ENCODE measurements at places on chromosomes 2 and 18. TPM values are rescaled to one million over a fixed set of nuclear protein-coding genes. Genes with fewer than 3 reads are reported as not detected.

The CTDSP1 gene
- total RNA-seq, result 67.8 TPM

The CFAP65 gene
- total RNA-seq, result not detected

DNA sequence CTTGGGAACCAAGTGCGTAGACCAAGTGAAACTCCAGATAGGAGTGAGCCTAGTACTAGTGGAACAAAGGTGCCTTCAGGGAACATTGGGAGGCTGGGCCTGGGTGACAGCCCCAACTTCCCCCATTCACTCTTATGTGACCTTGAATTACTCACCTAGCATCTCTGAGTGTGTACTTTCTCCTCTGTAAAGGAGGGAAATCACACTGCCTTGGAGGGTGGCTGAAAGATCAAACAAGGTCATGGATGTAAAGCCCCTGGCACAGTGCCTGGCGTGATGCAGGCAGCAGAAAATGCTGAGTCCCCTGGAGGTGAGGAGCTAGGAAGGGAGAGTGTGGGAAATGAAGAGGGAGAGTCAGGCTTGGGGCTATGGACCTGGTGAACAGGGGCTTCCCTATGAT, 45.9 kb downstream of the MARCO start:
- H3K36me3 ChIP-seq, result no peaks in the 10 kb centered on the region
- H3K4me3 ChIP-seq, result no peak overlapping the region
- H3K4me1 ChIP-seq, result peaks cover 4% of the 10 kb centered on the region

DNA sequence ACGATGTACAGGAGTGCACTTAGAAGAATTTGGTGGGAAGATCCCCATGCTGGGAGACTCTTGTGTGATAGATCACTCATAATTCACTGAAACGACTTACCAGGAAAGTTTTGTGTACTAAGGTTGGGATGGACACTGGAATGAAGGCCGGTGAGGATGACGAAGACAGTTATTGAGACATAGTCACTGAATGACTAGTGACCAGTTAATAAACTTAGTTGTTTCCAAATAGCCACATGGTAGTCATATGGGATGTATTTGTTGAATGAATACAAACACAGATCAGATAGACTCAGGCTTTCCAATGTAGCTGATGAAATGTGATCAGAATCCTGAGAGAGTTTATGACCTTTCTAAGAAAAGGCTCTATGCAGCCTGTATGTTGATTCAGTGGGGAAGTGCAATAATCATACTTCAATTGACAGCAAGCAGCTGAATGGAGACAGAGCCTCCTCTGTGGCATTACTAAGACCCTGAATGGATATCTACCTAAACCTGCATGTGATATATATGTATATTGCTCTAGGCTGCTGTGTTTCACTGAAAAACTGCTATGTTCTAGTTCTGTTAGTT, 20.4 kb downstream of the GDF7 start:
- peaks cover 36% of the 10 kb centered on the region for H3K36me3 ChIP-seq
- H3K4me1 ChIP-seq, result no peaks in the 10 kb centered on the region
- DNase-seq, result no peak
- no peak overlapping the region for H3K27ac ChIP-seq

The CEP192 gene
- 26.2 TPM for total RNA-seq

DNA sequence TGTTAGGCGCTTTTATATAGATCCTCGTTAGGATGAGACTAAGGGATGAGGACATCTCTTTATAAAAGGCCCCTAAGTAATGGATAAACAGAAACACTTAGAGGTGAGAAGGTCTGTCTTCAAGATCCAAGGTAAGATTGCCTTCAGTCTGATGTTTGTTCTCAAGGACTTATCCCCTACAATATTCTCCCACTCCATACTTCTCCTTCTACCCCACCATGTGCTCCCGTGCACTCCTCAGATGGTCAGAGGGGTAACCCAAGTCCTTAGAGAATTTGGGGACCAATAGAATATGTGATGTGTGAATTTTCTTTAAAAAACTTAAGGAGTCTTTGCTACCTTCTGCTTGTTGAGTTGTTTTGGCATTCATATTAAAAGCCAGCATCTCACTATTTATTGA, 23.1 kb downstream of the FOSL2 start:
- H3K36me3 ChIP-seq, result peaks cover 32% of the 10 kb centered on the region
- H3K4me3 ChIP-seq, result no peak overlapping the region
- no peak for DNase-seq
- peaks cover 13% of the 10 kb centered on the region for H3K4me1 ChIP-seq
- no peak overlapping the region for H3K27ac ChIP-seq
- H3K27me3 ChIP-seq, result no peaks in the 10 kb centered on the region

GRCh38 chr18:79123948-79124347, 54.8 kb downstream of the ATP9B start:
- peaks cover 8% of the 10 kb centered on the region for H3K4me1 ChIP-seq
- peaks cover 21% of the 10 kb centered on the region for H3K36me3 ChIP-seq
- no peak overlapping the region for H3K4me3 ChIP-seq
- H3K27ac ChIP-seq, result no peak overlapping the region
- H3K27me3 ChIP-seq, result no peaks in the 10 kb centered on the region
- no peak for DNase-seq

The SP140 gene
- total RNA-seq, result 42.7 TPM

DNA sequence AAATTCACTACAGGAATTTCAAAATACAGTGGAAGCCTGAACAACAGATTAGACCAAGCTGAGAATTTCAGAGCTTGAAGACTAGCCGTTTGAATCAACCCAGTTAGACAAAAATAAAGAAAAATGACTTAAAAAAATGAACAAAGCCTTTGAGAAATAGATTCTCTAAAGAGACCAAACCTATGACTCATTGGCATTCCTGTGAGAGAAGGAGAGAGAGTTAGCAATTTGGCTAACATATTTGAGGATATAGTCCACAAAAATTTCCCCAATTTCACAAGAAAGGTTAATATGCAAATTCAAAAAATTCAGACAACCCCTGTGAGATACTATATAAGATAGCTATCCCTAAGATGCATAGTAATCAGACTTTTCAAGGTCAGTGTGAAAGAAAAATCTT, 78.0 kb downstream of the MYO3B start:
- no peak for DNase-seq
- peaks cover 41% of the 10 kb centered on the region for H3K27me3 ChIP-seq
- no peak overlapping the region for H3K4me3 ChIP-seq
- H3K4me1 ChIP-seq, result no peaks in the 10 kb centered on the region

DNA sequence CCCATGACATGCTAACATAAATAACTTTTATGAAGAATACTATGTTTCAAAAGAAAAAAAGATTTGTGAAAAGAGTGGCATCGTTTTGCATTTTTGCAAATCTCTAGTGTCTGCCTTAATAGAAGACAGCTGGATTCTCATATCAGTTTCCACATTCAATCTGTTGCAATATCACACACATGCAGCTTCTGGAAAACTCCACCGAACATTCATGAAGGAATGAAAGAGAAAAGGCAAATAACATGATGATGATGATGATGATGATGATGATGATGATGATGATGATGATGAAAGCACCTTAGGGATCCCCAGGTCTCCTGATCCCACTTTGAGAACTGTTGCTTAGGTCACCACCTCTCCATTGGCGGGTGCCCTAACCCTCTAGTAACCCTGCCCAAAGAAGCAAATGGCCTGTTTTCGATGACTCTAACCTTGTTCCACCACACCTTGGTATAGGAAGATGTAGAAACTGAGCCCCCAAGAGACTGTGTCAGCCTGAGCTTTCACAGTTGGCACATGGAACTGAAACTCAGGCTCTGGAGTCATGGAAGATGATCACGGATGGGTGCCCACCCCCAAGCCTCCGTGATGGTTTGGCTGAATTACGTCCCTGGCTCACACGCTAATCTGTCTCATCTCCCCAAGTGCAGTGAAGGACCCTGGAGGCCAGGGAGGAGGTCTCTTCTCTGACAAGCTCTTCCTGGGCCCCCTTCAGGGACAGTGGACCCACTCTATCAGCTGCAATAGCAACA, 80.1 kb upstream of the SMAD7 start:
- H3K4me3 ChIP-seq, result no peak overlapping the region
- H3K4me1 ChIP-seq, result peaks cover 12% of the 10 kb centered on the region
- no peak for DNase-seq
- H3K36me3 ChIP-seq, result peaks cover 10% of the 10 kb centered on the region
- no peak overlapping the region for H3K27ac ChIP-seq
- peaks cover 3% of the 10 kb centered on the region for H3K27me3 ChIP-seq

DNA sequence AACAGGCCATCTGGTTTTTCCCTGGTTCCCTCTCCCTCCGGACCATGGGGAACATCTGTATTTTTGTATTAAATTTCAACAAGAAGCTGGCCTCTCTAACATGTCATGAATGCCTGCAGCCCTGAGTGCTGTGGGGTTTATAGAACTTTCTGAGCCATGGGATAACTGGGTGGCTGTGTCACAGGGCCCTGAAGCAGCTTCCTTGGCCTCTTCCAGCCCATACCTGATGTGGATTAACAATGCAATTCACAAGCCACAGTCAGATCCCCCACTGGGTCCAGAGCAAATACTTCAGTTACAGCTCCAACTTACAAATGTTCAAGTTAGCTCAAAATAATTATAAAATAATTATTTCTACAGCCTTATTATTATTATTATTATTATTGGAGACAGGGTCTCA, 307.8 kb upstream of the CELF4 start:
- H3K27ac ChIP-seq, result no peak overlapping the region
- no peak for DNase-seq
- no peaks in the 10 kb centered on the region for H3K4me1 ChIP-seq
- no peak overlapping the region for H3K4me3 ChIP-seq

All from activated naive CD8-positive, alpha-beta T cell treated with anti-CD3 and anti-CD28 coated beads for 36 hours (primary cell).